ENCODE measurements at places on chromosomes 7 and 10.

GRCh38 chr7:100882201-100882600 is 7.3 kb downstream of the SRRT start:
- DNase-seq, result no peak

DNA sequence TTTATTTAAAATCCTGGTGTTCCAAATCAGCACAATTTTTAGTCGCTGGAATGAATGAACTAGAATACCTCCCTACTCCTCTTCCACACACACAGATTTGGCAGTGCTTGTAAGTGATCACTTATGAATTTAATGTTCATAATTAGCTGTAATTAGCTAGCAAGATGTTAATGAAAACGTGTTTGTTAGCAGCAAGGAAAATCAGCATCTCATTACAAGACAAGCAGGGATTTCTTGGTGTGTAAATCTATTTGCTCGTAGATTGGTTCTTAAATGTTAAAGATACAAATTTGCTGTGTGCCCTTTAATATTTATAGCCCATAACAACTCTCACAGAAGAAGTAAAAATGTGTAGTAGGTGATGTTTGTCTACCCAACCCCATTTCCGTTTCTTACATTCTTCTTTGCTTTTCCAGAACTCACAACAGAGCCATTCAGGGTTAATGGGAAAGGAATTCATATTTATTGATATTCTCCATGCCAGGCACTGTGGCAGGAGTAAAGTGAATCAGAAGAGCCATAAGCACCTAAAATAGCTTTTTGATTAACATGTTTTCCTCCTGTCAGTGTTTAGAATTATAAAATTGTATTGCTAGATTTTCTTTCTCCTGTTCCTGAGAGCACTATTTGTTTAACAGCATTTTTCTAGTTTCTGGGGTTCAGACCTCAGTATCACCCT is 49.6 kb downstream of the SEMA3C start:
- no peak for DNase-seq

GRCh38 chr7:55122263-55122662 is 103.4 kb downstream of the EGFR start:
- DNase-seq, result no peak

- DNase-seq, result no peak
These were observed 62.0 kb downstream of the CFAP46 start for GRCh38 chr10:132880128-132880981.

DNA sequence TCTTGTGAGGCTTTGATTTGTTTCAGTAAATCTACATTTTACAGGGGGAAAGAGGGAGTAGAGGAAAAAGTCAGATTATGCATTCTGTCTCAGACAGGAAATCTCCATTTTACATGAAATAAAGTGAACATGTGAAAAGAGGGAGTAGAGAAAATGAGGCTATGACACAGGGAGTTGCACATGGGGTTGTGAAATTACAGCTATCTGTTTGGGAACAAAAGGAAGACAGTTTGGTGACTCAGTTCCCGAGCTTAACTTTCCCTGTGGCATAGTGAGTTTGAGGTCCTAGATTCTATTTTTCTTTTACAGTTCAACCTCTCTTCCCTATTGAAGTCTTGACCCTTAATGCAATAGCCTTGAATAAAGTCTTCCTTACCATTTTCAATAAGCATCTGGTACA is 63.2 kb upstream of the AGR3 start:
- no peak for DNase-seq

DNA sequence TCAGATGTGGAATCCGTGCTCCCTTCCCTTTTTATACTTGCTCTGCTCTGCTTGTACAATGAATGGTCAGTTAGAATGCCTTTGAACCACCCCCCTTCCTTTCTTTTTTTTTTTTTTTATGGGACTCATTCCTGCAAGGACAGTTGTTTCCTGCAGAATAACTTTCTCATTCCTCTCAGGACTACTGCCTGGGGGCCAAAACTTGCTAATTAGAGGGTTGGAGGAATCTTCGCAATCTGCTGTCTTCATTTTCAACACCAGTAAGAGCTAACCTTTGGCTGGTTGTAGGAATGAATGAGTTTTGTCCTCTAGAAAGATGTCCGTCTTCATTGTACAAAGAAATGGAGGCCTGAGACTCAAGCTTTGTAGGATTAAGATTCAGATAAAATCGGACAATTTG is 868.1 kb downstream of the LRMDA start:
- DNase-seq, result no peak

- DNase-seq, result no peak
These were observed 12.2 kb downstream of the PLAC9 start for GRCh38 chr10:80144696-80145131.

- DNase-seq, result no peak
These were observed 63.7 kb upstream of the LRRC17 start for GRCh38 chr7:102849079-102849478.

DNA sequence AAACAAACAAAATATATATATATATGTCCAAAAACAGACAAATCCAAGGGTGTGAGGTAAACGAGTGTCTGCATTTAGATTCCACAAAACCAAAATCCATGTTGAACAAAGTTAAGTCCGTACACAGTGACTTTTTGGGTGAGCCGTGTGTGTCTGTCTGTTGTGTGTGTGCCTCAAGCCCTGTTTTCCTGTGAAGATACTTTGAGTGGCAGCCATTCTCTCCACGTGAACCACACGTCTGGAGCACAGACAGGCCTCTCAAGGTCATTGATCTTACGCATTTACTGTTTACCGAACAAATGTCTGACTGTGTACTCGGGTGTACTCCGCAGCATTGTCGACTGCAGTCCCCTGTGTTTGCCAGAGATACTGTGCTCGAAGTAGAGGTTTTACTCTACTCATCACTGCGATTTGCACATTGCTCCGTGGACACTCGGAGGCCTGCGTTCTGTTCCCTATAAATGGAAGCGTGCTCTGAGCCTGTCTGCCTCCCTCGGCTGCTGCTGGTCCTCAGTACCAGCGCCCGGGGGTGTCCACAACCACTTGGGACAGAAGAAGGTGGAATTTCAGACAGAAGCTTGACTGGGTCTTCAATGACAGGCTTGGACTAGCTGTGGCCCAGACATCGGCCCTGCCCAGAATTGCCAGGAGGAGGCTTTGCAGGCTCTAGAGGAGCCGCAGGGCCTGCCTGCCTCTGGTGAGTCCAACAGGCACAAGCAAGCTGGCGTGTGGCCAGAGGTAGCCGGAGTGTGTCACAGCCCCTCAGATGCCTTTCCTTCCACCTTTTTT is 22.1 kb downstream of the CYP17A1 start:
- DNase-seq, result no peak

Measured in immature natural killer cell (primary cell).